Activated T-helper 1 cell treated with anti-CD3 and anti-CD28 coated beads, Interleukin-12 subunit alpha, Interleukin-12 subunit beta, Interleukin-2, Interleukin-4 antibody, amounts not matched to agents 30 ng/mL and 10 ng/mL and 1 ng/mL, durations not matched to agents 14 hours and 24 hours and 36 hours (primary cell): ENCODE measurements at places on chromosomes 3 and 15.

GRCh38 chr15:74808840-74809229 is 3.8 kb upstream of the LMAN1L start:
- no peak for DNase-seq

DNA sequence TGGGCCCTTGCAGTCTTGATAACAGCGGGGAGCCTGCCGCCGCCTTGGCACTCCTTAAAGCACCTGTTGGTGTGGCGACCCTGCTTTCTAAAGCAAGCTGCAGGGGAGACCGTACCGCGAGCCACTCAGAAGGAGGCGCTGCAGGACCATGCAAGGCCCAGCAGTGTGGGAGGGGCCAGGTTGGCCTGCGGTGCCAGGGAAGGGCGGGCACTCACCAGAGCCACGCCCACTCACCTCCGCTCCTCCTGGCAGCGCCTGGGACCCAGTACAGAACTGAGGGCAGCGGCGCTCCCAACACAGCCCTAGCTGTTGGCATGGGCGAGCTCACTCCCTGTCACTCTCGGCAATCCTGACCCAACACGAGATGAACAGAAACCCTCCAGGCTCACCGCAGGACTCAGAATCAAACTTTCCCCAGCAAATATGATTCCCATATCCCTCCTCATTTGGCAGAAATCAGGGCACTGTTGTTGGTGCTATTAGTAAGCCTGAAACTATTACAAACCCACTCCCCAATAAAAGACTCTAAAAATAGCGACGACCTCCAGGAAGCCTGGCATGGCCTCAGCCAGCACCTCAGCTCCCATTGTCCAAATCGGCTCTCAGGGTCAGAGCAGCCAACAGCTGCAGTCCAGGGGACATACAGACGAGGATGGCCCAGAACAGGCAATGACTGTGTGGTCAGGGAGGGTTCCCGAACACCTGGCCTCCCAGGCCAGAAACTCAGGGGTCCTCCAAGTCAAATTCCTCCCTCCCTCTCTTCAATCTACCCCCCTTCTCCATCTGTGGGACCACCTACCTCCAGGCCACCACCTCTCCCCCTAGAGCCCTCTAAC is 77.2 kb downstream of the TBC1D2B start:
- DNase-seq: peak; percentile 58

GRCh38 chr3:16048435-16049318 is 125.8 kb upstream of the GALNT15 start:
- DNase-seq: peak; percentile 23

GRCh38 chr15:35605764-35606449 is 59.9 kb upstream of the DPH6 start:
- DNase-seq: no peak

DNA sequence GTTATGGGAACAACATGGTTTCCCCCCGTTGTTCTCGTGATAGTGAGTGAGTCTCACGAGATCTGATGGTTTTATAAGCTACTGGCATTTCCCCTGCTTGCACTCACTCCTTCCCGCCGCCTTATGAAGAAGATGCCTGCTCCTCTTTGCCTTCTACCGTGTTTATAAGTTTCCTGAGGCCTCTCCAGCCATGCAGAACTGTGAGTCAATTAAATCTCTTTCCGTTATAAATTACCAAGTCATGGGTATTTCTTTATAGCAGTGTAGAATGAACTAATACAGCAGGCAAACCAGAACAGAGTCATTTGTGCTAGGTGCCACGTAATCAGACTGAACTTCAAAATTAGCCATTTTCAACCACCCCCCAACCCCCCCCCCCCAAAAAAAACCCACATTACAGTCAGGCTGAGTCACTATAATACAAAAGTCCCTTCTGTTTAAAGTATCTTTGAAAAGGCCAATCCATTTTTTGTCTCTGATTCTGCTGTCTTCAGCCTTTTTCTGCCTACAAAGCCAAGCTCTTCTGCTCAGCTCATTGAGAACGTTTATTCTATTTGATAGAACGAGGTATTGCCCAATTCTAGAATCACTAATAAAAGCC is 4.1 kb downstream of the OR4F6 start:
- no peak for DNase-seq
